HCEC 1CT (cell line): ENCODE measurements at places on chromosomes 6 and 20.

DNA sequence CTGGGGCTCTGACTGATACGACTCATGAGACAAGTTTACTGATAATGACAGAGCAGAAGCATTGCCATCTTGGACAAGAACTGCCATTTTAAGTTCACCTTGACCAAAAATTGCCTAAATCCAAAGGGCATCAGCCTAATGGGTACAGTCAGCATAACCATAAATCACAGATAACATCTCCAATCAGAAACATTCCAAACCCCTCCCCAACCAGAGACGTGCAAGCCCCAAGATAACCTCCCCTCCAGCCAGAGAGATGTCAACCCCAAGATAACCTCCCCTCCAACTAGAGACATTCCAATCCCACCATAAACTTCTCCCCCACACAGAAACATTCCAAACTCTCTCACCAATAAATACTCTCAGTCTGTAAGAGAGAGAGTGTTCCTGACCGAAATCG, 10.5 kb downstream of the GPLD1 start:
- no peak for DNase-seq

DNA sequence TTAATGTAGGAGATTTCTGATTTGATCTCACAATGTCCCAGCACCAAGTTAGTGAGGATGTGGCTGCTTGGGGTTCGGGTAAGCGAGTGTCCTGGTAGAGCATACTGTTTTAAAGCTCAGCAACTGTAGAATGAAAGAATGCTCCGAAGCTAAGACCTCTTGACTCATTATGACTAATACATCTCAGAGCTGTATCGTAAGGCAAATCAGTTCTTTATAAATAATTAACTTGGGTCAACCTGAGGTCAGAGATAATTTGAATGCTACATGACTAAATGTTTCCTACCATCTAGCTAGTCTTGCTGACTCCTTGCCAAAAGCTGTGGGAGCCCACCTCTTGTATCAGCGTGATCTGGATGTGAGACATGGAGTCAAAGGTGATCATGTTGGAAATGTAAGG, 128.8 kb upstream of the PDE7B start:
- peak; percentile 95 for DNase-seq

DNA sequence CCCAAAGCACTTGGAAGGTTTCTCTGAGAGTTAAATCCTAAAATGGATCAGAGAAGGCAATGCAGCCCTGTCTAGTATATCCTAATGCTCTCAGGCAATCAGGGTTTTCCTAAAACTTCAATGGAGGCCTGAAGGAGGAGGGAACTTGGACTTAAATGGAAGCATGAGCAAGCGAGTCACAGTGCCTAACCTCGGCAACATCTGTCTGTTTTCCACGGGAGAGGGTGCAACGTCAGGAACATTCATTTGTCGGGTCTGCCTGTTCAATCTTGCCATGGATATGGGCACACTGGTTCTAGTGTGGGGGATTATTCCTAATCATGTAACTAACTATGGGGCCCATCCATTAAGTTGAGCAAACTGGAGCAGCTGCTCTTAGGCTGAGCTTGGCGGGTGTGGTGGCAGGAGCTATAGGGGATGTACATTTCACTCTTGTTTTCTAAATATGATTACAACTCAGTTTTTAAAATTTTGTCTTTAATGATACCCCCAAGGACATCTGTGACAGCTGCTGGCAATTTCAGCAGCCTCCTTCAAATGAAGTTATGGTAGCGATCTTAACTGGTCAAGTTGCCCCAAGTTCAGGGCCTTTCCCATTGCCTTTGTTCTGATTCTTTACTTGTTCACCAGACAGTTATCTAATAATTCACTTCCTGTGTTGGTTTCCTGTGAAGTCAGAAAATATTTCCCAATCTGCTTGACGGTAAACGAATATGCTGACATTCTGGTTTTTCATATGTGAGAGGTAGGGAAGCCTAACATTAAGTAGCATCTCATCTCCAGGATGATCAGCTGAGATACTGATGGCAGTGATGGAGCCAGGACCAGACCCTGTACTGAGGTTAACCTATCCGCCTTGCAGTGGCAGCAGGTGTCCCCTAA, 21.6 kb downstream of the DSE start:
- DNase-seq = no peak

DNA sequence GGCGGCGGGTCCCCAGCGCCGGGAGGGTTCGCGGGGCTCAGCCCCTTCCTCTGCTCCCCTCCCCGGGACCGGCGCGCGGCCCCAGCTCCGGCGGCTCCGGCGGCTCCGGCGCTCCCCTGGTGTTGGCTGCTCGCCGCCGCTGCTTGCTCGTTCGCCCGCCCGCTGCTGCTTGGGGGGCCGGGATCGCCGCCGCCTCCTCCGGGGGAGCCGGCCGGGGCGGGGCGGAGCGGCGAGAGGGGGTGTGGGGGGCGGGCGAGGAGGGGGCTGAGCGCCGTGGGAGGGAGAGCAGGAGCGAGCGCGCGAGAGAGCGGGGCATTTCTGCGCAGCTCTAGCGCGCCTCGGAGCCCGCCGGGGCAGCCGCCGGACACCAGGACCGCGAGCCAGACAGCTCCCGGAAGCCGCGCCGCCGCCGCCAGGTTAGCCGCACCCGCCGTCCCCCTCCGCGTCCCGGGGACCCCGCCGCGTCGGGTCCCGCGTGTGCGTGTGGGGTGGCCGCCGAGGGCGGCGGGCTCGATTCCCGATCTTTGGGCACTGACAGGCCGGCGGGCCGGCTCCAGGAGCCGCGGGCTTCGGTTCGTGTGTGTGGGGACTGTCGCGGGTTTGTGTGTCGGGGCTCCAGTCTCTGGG, 62.0 kb upstream of the EPB41L1 start:
- no peak for DNase-seq

DNA sequence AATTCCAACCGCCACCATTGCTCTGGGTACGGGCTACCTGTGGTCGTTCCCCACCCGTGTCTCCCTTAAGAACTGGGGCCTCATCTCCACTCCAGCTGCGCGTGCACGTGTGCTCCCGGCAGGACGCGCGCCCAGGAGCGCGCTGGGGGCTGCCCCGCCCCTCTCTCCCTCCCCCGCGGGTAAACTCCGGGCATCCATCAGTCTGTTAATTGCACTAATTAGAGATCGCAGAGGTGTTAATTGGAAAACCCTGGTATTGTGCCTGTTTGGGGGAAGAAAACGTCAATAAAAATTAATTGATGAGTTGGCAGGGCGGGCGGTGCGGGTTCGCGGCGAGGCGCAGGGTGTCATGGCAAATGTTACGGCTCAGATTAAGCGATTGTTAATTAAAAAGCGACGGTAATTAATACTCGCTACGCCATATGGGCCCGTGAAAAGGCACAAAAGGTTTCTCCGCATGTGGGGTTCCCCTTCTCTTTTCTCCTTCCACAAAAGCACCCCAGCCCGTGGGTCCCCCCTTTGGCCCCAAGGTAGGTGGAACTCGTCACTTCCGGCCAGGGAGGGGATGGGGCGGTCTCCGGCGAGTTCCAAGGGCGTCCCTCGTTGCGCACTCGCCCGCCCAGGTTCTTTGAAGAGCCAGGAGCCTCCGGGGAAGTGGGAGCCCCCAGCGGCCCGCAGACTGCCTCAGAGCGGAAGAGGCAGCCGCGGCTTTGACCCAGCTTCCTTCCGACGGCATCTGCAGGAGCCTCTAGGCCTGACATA, 14.4 kb downstream of the FOXP4 start:
- DNase-seq = no peak

GRCh38 chr20:21643417-21643816, 62.0 kb upstream of the PAX1 start:
- DNase-seq = no peak
